ENCODE measurements at places on chromosomes 6 and 20. TPM values are rescaled to one million over a fixed set of nuclear protein-coding genes. Genes with fewer than 3 reads are reported as not detected.

- no peak for DNase-seq
Observed at GRCh38 chr20:48194583-48194982, 409.3 kb upstream of the SULF2 start.

Gene RGS17
- not detected for total RNA-seq

Gene TFAP2C
- not detected for total RNA-seq

GRCh38 chr6:11722805-11723631, 55.6 kb downstream of the ADTRP start:
- no peak for DNase-seq

- no peak for DNase-seq
Observed at GRCh38 chr20:33594743-33595142, 67.4 kb upstream of the C20orf144 start.

All from CD8-positive, alpha-beta memory T cell (primary cell).